ENCODE measurements at places on chromosomes 3 and 15. TPM values are rescaled to one million over a fixed set of nuclear protein-coding genes. Genes with fewer than 3 reads are reported as not detected.

GRCh38 chr15:67267440-67267839, 12.9 kb downstream of the IQCH start:
- DNase-seq: no peak

GRCh38 chr15:64665179-64665578, 110.2 kb downstream of the RBPMS2 start:
- DNase-seq: no peak

DNA sequence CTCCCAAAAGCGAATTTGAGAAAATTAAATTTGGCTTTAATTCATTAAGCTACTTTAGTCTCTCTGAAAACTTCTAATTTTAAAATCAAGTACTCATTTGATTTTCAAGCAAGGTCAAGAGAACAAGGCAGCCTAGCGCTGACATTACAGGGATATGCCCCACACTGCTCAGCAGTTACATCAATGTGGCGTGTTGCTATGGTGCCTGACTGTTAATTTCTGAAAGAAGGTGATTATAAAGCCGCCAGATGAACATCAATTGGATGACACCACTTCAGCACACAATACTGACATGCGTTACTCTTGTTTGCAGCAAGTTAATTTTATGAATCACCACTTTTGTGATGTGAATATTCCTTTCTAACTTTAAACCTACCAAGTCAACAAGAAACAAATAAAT, 284.4 kb downstream of the FOXP1 start:
- no peak for DNase-seq

GRCh38 chr15:37014137-37014536, 86.2 kb downstream of the MEIS2 start:
- DNase-seq: no peak

DNA sequence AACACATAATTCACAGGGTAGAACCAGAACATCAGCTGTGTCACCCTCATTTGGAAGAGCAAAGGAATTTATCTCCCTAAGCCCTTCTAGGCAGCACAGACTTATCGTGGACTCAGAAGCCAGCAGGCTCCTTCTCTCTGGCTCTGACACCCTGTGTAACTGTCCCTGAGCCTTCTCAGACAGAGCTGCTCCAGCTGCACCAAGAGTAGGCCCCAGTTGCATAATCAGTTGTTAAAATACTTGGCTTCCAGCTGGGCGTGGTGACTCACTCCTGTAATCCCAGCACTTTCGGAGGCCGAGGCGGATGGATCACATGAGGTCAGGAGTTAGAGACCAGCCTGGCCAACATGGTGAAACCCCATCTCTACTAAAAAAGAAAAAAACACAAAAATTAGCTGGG, 49.4 kb upstream of the ACVR2B start:
- DNase-seq: peak; percentile 43

DNA sequence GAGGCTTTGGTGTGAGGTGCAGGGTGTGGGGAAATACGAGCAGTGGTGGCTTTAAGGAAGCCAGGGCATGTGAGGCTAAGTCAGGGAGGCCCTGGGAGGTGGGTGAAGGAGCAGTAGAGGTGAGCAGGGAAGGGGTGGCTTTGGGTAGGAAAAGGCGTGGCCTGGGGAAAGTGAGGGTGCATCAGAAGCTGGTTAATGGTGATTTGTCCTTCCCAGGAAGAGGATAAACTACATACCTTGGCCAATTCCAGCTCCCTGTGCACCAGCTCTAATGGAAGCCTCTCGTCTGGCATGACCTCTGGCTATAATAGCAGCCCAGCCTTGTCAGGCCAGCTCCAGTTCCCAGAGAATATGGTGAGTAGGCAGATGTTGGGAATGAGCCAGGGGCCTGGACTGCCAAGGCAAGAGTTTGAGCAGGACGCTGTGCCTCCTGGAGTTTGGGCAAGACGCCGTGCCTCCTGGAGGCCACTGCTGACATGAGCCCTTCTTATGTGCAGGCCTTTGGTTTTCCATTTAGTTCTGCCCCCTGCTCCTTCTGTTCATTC, 41.3 kb downstream of the CDAN1 start:
- DNase-seq: no peak

- no peak for DNase-seq
These were observed 12.7 kb downstream of the LRTM1 start for GRCh38 chr3:54915181-54915580.

GRCh38 chr15:94008104-94009074, 223.0 kb upstream of the MCTP2 start:
- DNase-seq: no peak

DNA sequence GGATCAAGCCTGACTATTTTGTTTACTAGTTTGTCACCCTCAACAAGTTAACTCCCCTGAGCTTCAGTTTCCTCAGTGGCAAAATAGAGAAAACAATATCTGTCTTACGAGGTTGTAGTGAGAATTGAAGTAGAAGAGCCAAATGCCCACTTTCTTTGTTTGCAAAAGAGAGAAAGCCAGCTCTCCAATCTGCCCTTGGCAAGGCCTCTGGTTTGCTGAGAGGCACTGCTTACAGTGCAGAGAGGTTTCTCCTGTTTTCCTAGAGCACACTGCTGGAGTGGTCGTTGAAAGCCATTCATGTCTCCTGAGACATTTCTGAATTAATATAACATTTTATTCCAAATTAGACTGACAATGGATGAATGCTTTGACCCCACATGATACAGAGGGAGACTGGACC, 260.5 kb upstream of the IGF1R start:
- no peak for DNase-seq

DNA sequence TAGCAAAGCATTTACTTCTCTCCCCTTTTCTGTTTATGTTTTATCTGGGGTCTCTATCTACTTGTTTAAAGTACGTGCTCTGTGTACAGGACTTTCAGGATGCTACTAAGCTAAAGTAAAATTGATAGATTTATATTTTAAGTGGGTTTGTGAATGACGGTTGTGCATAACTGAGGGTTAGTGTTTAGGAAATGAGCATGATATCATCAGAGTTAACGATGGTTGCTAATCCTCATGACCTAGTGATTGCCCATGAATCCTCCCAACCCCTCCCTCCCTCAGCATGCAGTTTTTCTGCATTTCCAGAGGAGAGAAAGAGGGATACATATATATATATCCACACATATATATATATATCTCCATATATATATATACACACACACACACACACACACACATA, 957.2 kb downstream of the TUSC7 start:
- no peak for DNase-seq

- peak; percentile 55 for DNase-seq
These were observed 2.1 kb downstream of the SLC41A3 start for GRCh38 chr3:126081618-126082361.

DNA sequence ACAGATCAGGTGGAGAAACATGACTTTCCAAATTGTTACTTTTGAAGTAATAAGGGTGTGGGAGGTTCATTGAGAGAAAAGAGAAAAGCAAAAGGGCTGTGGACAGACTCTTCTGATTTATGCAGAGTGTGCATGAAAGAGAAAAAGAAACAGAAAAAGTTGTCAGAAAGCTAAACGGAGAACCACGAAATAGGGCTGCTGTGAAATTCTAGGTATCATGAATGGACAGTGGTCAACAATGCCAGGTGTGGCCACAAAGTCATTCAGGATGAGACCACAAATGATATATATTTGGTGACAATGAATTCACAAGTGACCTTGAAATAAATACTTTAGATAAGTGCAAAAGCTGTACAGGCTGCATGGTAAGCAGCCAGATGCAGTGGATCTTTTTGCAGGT, 170.1 kb downstream of the IL5RA start:
- no peak for DNase-seq

DNA sequence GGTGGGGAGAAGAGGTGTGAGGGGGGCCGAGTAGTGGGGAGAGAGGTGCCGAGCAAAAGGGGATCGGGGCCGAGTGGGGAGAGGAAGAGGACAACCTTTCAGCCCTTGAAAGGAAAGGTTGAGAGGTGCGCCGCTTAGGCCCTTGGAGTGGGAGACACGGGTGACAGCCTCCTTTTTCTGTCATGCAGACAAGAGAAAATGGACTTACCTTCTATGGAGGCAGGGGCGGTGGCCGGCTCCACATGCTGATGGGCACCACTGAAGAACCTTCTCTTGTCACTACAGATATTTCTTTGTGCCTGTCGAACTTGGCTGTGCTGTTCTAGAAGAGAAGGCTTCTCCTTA, 421 bp downstream of the KLHL18 start:
- DNase-seq: peak; percentile 49

DNA sequence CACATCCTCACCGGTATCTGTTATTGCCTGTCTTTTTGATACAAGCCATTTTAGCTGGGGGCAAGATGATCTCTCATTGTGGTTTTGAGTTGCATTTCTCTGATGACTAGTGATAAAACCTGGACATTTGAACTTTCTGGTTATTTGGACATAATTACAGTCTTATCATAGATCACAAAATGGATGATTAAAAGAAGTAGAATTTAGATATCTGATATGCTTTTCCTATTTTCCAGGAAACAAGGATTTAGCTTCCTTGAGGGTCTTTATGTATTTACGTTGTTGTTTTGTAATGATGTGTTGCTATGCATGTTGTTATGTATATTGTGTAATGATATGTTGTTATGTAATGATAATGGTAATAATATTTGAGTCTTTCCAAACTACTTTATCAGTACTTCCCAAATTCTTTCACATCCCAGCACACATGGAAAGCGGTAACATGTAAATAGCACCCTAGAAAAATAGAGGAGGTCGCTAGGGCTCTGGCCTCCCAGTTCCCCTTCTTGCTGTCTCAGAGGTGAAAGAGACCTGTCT, 53.8 kb downstream of the GJD2 start:
- no peak for DNase-seq

- DNase-seq: no peak
These were observed 129.3 kb upstream of the FEZF2 start for GRCh38 chr3:62502315-62503300.

DNA sequence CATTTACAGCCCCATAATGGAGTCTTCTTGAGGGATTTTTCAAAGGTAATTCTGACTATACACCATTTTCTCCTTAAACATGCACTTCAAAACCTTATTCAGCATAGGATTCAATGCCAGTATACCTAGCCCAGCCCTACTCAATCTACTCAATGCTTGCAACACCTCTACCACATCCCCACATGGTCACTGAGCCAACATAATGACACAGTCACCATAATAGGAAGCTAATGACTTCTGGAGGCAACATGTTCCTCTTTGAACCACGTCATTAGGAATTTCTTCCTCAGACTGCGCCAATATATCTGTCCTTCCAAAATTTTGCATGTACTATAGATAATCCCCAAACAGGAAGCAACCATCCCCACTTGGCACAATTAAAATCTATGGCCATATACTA, 153.9 kb upstream of the SETMAR start:
- DNase-seq: no peak

GRCh38 chr15:89648106-89649012, 6.9 kb downstream of the KIF7 start:
- peak; percentile 54 for DNase-seq

BFSP2 gene
- not detected for total RNA-seq

IMPG2 gene
- total RNA-seq: 0.35 TPM

ZXDC gene
- total RNA-seq: 20.1 TPM

GOLGA6L4 gene
- 1.4 TPM for total RNA-seq

SHF gene
- 13.2 TPM for total RNA-seq

ATP13A5 gene
- total RNA-seq: not detected

LRRK1 gene
- total RNA-seq: 5.1 TPM

LMCD1 gene
- total RNA-seq: 53.5 TPM

ISLR gene
- 23.2 TPM for total RNA-seq

MAP6D1 gene
- total RNA-seq: 1.6 TPM

NDUFB5 gene
- total RNA-seq: 284 TPM

All from right cardiac atrium (tissue), 5 donors.